ENCODE measurements at places on chromosomes 5 and 9. TPM values are rescaled to one million over a fixed set of nuclear protein-coding genes. Genes with fewer than 3 reads are reported as not detected.

ADAMTSL2 gene
- total RNA-seq = 0.30 TPM

ABO gene
- total RNA-seq = not detected

DNA sequence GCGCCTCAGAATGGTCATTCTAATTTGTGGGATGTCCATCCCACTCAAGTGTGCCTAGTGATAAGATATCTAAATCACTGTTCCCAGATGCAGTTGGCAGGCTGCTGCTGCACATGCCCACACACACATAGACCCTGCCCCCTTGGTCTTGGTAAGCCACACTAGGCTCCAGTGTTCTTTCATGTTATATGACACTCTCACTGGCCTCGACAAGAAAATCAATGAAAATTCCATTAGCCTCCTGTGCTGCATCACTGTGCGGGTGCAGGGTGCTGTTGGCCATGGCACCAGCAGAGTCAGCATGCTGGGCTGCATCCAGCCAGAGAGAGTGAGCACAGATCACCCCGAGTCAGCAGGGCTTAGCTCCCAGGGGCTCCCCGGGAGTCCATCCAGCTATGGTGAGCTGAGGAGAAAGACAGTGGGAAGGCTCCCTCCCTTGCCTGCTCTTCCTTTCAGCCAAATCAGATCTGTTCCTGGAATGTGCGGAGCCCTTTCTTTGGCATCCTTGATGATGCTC lies 59.9 kb downstream of the ABLIM3 start:
- no peak for DNase-seq

DNA sequence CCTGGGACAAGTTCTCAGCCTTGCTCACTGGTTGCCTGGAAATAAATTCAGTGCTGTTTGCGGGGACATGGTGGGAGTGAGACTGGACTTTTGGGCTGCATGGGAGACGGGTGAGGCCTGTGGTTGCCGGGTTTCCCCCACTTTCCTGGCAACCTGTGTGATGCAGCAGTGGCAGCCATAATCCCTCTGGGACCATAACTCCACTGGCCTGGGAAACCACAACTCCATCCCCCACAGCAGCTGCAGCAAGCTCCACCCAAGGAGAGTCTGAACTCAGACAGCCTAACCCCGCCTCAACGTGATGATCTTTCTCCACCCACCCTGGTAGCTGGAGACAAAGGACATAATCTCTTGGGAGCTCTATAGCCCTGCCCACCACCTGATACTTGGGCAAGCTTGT lies 349.9 kb downstream of the PIK3R1 start:
- no peak for DNase-seq

GRCh38 chr5:72202331-72202825 lies 95.1 kb downstream of the MAP1B start:
- DNase-seq = no peak

PLCXD3 gene
- 0.09 TPM for total RNA-seq

HEMGN gene
- not detected for total RNA-seq

NR5A1 gene
- 1.0 TPM for total RNA-seq

- no peak for DNase-seq
These were observed 19.6 kb downstream of the FBXO38 start for GRCh38 chr5:148403344-148403743.

GRCh38 chr5:11792621-11793020 lies 111.6 kb downstream of the CTNND2 start:
- DNase-seq = no peak

FCN1 gene
- total RNA-seq = not detected

TAS2R1 gene
- not detected for total RNA-seq

DNA sequence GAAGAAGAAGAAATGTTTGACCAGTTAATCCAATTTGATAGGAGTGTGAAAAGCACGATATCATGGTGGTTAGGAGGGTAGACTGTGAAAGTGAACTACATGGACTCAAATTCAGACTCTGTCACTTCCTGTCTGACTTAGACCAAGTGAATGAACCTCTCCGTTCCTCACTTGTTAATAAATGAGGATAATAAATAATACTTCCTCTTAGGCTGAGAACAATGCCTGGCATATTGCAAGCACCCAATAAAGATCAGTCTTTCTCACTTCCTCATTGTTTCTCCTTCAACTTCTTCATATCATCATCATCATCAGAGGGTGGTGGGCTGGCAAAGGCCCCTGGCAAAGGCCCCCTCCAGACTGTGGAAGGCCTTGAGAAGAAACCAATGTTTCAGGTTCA lies 148.7 kb downstream of the CDK5RAP2 start:
- DNase-seq = no peak

DRD1 gene
- total RNA-seq = not detected

GRCh38 chr9:134868751-134869553 lies 11.7 kb upstream of the FCN2 start:
- DNase-seq = no peak

DNA sequence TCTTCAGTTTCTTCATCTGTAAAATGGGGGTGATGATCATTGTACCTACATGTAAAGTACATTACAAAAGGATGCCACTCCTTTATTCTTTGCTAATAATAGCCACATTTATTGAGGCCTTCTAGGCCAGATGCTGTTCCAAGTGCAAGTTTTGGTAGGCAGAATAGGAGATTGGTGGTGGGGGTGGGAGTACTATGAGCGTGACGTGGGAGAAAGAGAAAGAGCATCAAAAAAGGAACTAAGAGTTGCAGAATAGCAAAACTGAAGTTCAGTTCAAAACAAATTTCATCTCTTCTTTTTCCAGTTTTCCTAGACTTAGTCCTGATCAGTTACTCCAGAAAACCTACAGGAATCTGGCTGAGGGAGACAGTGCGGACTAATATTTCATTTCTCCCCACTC lies 174.1 kb downstream of the SNX18 start:
- DNase-seq = no peak

GRCh38 chr9:68970151-68970550 lies 43.8 kb downstream of the PRKACG start:
- no peak for DNase-seq

DNA sequence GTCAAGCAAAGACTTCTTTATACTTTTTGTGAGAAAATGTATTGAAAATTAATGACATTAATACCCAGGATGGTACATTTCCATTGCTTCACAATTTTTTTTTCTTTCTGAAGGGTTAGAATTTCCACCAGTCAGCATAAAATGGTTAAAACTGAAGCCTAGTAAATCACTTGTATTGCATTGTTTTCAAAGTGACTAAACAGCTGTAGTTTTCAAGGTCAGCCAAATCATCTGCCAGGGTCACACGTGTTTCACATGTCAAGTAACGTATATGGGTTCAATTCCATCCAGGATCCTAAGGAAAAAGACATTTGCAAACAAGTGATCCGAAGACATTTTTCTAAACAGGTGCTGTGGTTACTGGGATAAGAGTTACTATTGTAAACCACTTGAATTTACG lies 574.2 kb downstream of the RAB3C start:
- no peak for DNase-seq

- DNase-seq = no peak
These were observed 88.6 kb upstream of the PAPPA start for GRCh38 chr9:116064970-116065369.
